GM20000 (cell line): ENCODE measurements at places on chromosomes 13 and 19.

GRCh38 chr13:37277007-37277406 lies 171.5 kb upstream of the CSNK1A1L start:
- DNase-seq, result no peak

DNA sequence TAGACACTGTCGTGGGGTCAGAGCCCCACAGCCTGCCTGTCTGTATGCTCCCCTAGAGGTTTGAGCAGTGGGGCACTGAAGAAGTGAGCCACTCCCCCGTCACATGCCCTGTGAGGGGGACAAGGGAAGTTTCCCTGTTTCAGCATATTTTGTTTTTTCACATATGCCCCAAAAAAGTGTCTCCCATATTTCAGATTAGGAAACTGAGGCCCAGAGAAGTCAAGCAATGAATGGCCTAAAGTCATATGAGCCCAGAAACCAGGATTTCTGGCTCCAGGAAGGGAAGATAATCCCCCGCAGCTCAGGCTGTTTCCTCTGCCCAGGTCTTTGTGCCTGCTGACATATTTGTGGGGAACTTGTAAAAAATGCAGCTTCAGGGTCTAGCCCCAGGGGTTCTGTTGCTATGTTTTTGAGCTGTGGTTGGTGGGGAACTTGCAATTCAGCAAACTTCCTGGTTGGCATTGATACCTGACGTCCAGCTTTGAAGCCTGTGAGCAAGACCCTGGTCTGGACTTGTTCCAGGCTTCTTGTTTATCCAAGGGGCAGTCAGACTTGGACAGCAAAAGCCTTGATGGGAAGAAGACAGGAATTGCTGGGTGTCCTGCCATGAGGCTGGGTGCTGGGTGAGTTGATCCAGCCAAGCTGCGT lies 9.5 kb downstream of the RASL11A start:
- DNase-seq, result no peak

GRCh38 chr19:29587518-29587986 lies 18.5 kb upstream of the POP4 start:
- peak; percentile 40 for DNase-seq

DNA sequence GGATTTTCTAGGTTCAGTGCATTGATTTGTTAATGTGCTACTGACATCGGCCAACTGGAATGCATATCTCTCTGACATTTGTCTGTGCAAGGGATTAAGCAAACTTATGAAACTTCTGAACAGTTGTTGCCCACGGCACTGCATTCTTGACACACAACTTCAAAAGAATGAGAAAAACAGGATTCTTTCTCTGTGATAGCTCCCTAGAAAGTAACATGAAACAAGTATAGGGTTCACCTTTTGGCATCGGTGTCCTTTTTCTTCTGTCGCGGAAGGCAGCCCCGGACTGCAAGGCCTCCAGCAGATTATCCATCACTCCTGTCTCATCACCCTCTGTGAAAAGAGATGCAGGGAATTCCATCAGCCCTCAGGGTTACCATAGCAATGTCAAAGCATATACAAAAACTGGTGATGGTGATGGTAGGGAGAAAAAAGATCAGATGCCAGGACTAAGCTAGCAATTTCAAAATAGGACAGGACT lies 389.2 kb downstream of the DIAPH3 start:
- no peak for DNase-seq

GRCh38 chr19:42596391-42597072 lies 1.8 kb upstream of the CEACAM8 start:
- DNase-seq, result peak; percentile 52

DNA sequence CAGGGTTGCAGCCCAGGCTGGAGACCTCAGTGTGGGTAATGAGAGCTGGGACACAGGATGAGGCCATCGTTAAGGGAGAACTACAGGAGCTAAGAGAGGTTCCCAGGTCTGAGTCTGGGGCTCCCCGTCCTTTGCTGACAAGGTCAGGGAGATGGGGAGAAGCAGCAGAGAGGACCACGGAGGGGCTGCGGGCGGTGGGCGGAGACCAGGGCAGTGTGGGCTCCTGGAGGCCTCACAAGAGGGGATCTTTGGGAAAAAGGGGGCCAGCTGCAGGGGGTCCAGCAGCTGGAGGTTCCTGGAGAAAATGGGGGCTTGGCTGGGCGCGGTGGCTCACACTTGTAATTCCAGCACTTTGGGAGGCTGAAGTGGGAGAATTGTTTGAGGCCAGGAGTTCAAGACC lies 16.0 kb downstream of the RFX1 start:
- DNase-seq, result no peak

DNA sequence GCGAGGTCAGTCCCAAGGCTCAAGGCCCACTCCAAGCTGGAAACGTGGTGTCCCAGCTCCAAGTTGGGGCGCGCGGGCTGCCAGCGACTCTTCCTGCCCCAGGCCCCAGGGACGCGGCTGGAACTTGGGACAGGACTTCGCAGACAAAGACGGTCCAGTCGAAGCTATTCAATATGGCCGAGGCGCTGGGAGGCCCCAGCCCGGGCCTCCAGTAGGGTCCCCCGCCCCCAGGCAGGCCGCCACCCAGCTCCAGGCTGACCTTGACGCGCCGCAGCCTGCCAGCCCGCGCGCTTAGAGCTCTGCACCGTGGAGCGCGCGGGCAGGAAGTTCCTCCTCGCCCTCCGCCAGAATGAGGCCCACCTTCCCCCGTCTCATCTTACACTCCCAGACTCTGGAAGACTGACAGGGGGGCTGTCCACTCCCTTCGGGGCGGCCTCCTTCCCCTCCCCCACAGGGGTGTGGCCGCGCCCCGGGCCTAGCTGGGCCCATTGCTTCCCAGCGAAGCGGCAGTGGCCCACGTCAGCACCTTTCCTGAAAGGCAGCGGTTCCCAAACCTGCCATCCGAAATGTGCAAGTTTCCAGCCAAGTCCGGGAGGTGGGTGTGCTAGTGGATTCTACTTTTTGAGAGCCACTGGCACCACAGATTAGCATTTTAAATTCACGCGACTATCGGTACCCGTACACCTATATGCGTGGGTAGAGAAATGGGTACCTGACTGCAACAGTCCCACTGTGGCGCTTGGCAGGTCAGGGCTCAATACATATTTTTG lies at the start of gene CCDC8:
CCDC8 (minus strand) TSS at position 303 of the 770 bp plus-strand sequence. CDS start 754 bp downstream, outside the sequence.
- DNase-seq, result no peak

- no peak for DNase-seq
These were observed 149.8 kb downstream of the ZNF536 start for GRCh38 chr19:30521937-30522336.

GRCh38 chr19:15629003-15629880 lies 11.5 kb upstream of the CYP4F3 start:
- DNase-seq, result peak; percentile 86

- DNase-seq, result no peak
These were observed 11.2 kb downstream of the MRPS12 start for GRCh38 chr19:38941979-38942378.

GRCh38 chr13:20182231-20182846 lies 10.4 kb downstream of the GJB2 start:
- DNase-seq, result peak; percentile 88

DNA sequence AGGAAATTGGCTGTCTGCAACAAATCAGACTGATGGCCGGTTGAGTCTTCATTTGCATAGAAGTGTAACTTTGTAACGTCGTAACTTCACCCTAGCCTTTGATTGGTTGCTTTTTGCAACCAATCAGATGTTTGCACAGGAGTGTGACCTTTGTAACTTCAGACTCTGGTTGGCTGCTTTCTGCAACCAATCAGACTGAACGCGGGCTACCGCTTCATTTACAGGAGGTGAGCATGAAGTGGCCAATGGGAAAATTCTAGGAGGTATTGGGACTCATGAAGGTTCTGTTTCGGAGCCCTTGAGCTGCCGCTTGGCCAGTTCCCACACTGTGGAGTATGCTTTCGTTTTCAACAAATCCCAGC lies 441 bp upstream of the ZNF559 start:
- DNase-seq, result no peak

GRCh38 chr13:81760316-81760715 lies 1419.4 kb upstream of the SPRY2 start:
- DNase-seq, result no peak

DNA sequence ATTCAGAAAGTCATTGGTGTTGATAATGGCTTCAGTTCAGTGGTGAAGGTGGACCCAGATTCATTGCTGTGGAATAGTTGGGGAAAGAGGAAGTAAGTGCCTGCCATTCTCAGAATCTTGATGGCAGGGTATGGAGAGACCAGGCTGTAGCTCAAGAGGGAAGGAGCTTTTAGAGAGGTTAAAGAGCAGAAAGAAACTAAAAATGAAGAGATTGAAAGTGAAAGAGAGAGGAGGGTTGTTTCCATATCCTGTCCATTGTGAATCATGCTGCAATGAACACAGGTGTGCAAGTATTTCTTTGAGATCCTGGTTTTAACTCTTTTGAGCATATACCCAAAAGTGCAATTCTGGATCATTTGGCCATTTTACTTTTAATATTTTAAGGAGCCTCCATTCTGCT lies 12.5 kb downstream of the GJB6 start:
- DNase-seq, result peak; percentile 55

DNA sequence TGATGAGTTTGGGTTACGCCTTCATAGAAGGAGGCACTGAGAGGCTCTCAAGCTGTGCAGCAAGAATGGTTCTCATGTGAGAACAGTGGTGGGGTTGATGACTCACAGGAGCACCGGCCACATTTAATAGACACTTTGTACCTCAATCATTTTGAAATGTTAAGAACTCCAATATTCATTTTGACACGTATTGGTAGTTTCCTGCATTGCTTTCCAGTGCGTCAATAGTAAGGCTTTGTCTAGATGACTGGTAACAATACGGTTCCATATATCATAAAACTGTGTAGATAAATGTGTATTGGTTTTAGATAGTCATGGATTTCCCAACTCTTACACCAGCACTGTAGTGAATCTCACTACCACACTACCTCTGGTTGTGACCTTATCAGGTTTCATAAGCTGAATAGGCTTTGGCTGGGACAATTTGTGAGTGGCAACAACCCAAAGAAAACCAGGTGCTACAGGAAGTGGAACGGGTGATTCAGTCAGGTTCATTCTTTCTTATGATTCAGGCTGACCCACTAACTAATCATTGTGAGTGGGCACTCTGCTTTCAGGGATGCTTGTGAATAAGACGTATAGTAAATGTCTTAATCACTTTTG lies 362.6 kb downstream of the KLF5 start:
- DNase-seq, result no peak

GRCh38 chr19:49593233-49594113 lies 2.5 kb downstream of the PRR12 start:
- DNase-seq, result peak; percentile 100

GRCh38 chr19:2039959-2040646 lies 10.9 kb downstream of the MKNK2 start:
- DNase-seq, result no peak

DNA sequence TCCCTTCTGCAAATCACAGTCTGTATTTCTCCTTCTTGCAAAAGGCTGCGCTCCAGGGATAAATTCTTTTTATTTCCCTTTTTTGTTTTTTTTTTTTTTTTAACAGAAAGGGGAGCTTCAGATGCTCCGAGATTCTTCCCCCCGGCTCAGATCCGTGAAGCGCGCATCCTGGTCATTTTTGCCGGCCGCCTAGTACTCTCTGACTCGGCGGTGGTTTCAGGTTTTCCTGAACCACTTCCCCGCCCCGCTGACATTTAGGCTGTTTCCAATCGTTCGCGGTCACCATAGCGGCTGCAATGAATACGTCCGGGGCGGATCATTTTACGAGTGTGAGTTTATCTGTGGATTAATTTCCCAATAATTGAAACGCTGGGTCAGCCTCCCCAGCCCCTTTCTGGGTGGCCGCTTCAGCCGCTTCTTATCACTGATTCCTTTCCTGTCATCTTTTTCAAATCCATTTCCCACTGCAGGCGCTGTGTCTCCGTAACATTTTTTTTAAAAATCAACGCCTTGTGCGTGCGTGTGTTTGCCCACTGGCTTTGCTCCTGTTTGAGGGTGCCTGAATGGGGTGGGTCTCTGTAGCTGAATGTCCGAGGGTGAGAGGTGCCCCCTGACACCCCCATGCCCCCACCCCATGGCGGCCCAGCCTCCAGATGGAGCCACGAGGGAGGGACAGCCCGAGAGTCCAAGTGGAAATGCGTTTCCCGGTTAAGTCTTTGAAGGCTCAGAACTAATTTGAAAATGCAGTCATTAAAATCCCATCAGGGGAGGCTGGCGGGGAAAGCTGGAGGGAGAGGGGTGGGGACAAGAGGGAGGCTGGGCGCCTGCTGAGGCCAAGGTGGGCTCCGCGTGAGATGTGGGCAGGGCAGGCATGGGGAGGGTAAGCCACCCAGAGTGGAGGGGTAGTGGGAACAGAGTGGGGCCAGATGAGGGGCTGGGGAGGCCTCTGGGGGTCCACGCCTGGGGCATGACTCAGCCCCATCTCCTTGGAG lies 10.6 kb downstream of the ONECUT3 start:
- no peak for DNase-seq

GRCh38 chr13:75372517-75372916 lies 109.5 kb downstream of the TBC1D4 start:
- DNase-seq, result peak; percentile 39

- no peak for DNase-seq
These were observed 9.7 kb upstream of the SLITRK5 start for GRCh38 chr13:87661471-87661870.

GRCh38 chr13:103210348-103210747 lies 144.1 kb upstream of the SLC10A2 start:
- DNase-seq, result no peak

DNA sequence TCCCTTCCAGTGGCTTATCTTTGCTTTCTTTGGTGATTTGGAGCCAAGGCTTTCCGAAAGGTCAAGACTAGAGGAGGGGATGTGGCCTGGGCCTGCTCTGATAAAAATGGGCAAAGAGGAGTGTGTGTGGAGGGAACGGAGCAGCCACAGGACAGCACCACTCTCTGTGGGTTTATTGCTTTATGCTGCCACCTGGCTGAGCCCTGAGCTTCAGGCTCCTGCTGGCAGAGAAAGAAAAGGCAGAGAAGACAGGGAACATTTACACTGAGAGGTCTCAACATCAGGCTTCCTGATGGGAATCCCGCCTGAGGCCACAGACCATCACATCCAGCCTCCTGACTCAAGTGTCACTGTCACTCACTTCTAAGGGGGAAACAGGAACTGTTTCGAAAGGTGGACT lies 9.2 kb upstream of the GSX1 start:
- DNase-seq, result no peak

GRCh38 chr13:95254339-95254738 lies 46.9 kb downstream of the ABCC4 start:
- DNase-seq, result no peak

DNA sequence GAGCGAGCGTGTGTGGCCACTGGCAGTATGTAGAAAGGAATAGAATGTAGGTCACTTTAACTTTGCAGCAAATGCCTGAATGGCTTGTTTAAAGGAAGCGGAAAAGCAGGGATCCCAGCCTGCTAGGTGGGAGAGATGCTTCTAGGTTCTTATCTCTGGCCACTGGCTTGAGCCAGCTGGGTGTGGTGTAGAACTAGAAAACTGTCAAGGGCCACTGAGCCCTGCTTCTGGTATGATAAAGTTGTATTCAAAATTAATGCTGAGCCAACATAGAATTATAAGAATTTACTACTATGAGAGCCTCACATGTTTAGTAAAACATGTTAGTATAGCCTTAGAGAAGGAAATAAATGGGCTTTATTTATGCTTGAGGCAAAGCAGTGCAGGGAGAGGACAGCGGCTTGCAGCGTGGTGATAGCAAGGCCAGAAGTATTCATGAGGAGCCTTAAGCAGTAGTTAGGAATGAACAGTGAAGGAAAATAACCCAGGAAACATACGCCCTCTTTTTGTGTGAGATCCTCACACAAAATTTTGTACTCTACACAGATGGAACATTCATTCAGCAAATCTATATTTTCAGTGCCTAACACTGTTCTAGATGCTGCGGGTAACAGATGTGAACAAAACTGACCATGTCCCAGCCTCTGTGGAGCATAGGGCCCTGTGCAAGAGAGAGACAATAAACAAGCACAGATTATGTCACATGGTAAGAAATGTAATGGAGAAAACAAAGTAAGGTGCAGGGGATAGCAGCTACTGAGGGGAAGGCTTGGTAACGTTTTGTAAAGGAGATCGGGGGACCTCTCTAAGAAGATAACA lies 863.2 kb downstream of the DIAPH3 start:
- no peak for DNase-seq
